Body of pancreas (tissue), 4 donors: ENCODE measurements at places on chromosomes 4 and X. TPM values are rescaled to one million over a fixed set of nuclear protein-coding genes. Genes with fewer than 3 reads are reported as not detected.
A peak's percentile ranks its signal among the peaks of the same experiment; 100 is the strongest.

GRCh38 chr4:58070726-58071125 lies 960.5 kb upstream of the IGFBP7 start:
- no peak for DNase-seq

- no peak for DNase-seq
Measured at GRCh38 chr4:174663216-174663615, 140.9 kb upstream of the HPGD start.

GRCh38 chr4:153758136-153758535 lies 1.7 kb downstream of the RNF175 start:
- DNase-seq = no peak

- no peak for DNase-seq
Measured at GRCh38 chr4:8381814-8382581, 58.5 kb downstream of the ACOX3 start.

GRCh38 chr4:5710961-5711478 lies at the start of gene EVC:
Gene EVC (plus strand): TSS chr4:5711201. CDS start chr4:5711381, 180 bp downstream.
- DNase-seq = peak; percentile 68

DNA sequence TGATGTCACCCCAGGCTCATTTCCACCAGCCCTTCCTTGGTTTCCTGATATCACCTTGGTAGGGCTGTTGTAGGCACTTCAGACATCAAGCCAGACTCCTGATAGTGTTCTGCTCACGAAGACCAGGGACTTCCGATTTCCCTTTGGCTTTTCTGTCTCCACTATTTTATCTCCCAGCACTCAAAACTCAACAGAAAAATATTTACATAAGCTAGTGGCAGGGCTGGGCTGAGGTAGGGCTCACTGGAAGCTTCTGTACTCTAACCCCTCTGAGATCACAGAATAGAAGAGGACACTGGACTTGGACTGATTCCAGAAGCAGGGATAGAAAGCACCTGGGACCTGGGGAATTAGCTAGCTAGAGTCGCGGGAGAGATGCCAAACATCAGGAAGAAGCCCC lies 34.4 kb upstream of the EFNB1 start:
- no peak for DNase-seq

GRCh38 chrX:18702362-18703195 lies 4.9 kb upstream of the PPEF1 start:
- no peak for DNase-seq

DNA sequence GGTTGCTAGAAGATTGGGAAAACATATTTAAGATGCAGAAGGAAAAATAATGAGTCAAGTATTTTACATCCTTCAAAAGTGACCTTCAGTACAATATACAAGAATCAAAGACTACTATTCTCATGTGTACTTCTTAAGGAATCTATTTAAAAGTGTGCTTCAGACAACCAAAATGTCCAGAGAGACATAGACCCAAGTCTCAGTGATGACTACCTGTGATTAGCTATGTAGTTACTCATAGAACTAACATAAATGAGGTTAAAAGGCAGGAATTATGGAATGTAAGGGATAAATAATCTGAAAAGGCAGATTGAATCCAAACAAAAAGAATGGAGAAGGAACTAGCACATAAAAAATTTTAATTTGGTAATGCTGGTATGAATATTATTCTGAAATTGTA lies 634.7 kb upstream of the FAM241A start:
- DNase-seq = no peak

GRCh38 chrX:41085878-41086626 lies 807 bp downstream of the USP9X start:
- DNase-seq = peak; percentile 54

DNA sequence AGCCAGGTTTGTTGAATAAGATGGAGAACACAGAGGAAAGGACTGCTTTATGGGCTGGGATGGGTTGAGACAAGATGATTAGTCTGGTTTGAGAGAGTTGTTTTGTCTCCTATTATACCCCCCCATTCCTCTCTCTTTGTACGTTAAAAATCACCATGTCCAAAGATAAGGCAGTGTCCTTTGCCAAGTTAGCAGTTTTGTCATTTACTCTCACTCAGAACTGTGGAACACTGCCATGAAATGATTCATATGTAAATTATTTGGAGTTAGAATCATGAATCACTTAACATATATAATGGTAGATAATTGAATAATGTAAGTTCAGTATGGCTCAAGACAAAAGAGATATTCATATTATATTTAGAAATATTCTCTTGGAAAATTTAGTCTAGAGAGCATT lies 151.3 kb downstream of the DCLK2 start:
- DNase-seq = no peak

- no peak for DNase-seq
Measured at GRCh38 chr4:18403327-18403726, 381.8 kb upstream of the LCORL start.

DNA sequence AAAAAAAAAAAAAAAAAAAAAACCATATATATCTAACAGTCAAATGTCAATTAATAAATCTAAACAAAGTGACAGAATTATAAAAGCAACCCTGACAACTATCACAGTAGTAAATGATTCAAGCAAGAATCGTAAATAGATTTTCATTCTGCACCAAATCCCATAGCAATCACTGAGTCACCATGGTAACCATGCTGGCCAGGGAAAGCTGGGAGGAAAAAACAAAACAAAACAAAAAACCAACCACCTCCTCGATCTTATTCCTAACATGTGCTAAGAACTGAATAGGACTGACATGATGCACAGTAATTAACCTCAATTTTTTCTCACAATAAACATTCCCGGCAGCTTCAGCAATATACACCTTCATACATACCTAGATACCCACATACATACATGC lies 30.6 kb upstream of the RAB40A start:
- no peak for DNase-seq

GRCh38 chr4:58252656-58253055 lies 1142.5 kb upstream of the IGFBP7 start:
- no peak for DNase-seq

- no peak for DNase-seq
Measured at GRCh38 chr4:107292979-107293378, 256.9 kb upstream of the DKK2 start.

DNA sequence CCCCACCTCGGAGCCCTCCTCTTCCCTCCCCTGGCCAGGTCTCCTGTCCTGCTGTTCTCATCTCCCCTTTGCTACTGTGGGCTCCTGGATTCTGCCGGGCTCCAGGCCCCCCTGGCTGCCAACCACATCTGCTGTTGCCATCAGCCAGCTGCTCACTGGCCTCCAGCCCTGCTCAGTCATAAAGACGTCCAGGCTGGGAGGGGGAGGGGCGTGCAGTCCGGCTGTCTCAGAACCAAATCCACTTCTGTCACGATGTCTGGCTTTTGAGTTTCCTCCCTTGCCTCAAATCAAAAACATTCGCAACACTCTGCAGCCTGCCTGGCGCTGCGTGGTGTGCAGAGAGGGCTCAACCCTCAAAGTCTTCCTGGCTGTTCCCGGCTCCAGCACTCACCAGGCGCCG lies 7.1 kb downstream of the RASL11B start:
- DNase-seq = no peak

- no peak for DNase-seq
Measured at GRCh38 chr4:150567070-150567469, 14.9 kb upstream of the MAB21L2 start.

- no peak for DNase-seq
Measured at GRCh38 chr4:164807611-164808010, 53.7 kb downstream of the SMIM31 start.

DNA sequence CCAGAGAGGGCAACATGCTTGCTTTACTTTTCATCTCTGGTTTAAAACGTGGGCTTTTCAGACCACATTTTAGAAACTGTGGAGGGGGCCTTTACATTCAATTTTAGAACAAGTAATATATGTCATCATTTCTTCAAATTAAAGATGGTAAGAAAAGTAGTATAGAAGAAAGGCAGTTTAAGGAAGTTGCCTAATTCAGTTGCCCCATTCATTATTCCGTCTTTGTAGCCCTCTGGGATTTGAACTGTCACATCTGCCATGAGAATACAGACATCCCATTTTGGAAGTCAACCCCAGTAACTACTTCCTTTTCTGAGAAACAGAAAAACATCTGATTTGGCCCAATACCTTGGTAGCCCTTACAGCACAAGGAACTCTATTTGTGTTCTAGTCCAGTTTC lies 61.2 kb downstream of the PASD1 start:
- DNase-seq = no peak

GRCh38 chr4:69999420-69999819 lies 3.7 kb downstream of the STATH start:
- no peak for DNase-seq

GRCh38 chr4:168177546-168178149 lies 85.3 kb downstream of the ANXA10 start:
- DNase-seq = peak; percentile 66

- peak; percentile 78 for DNase-seq
Measured at GRCh38 chr4:103011378-103012025, 8.0 kb downstream of the SLC9B1 start.

GRCh38 chr4:139913398-139913990 lies 240.5 kb downstream of the MAML3 start:
- peak; percentile 43 for DNase-seq

GRCh38 chr4:138259271-138259670 lies 17.1 kb upstream of the SLC7A11 start:
- no peak for DNase-seq

DNA sequence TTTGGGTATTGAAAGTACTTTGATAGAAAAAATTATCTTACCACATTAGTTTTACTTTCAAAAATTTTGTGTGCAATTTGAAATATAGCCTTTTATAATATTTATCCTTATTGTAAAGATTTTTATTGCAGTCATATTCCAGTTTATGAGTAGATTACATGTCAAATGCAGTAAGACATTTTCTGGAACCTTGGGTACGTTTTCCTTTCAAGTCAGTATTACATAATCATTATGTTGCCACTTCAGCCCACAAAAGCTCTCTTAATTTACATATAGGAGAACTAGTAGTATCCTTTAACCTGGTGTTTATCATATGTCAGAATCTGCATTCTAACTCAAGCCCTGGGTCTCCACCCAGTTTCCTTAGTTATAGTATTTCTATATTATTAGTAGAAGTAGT lies 98.5 kb downstream of the CENPC start:
- no peak for DNase-seq

The ZNF41 gene
- 1.6 TPM for total RNA-seq

The NOX1 gene
- total RNA-seq = not detected

The MMRN1 gene
- 8.2 TPM for total RNA-seq

The FGA gene
- total RNA-seq = 1.0 TPM

The FRAS1 gene
- total RNA-seq = 24.4 TPM

The NPY5R gene
- 0.52 TPM for total RNA-seq

The NIPAL1 gene
- 1.6 TPM for total RNA-seq

The NUP62CL gene
- 9.3 TPM for total RNA-seq

The DTHD1 gene
- under 0.01 TPM for total RNA-seq

The AMTN gene
- not detected for total RNA-seq

The TRO gene
- 28.0 TPM for total RNA-seq
